ENCODE measurements at places on chromosomes 2 and 18. TPM values are rescaled to one million over a fixed set of nuclear protein-coding genes. Genes with fewer than 3 reads are reported as not detected.

Gene LBX2
- 1.2 TPM for total RNA-seq

Gene KIF5C
- total RNA-seq, result 84.3 TPM

Gene SLC19A3
- 1.3 TPM for total RNA-seq

Gene ASAP2
- total RNA-seq, result 17.8 TPM

Gene RTP5
- total RNA-seq, result 0.14 TPM
